Aorta (tissue), 5 donors: ENCODE measurements at places on chromosomes 6 and 20. TPM values are rescaled to one million over a fixed set of nuclear protein-coding genes. Genes with fewer than 3 reads are reported as not detected.

COL9A1 gene
- total RNA-seq = not detected

PRR18 gene
- total RNA-seq = not detected

LBP gene
- total RNA-seq = 2.7 TPM

ADGRG6 gene
- 15.7 TPM for total RNA-seq

NHLRC1 gene
- total RNA-seq = 0.94 TPM

GRCh38 chr6:132530293-132530974 lies 7.6 kb upstream of the TAAR9 start:
- no peaks in the 10 kb centered on the region for H3K27me3 ChIP-seq
- peak; percentile 59 for DNase-seq
- H3K27ac ChIP-seq = no peak overlapping the region
- no peaks in the 10 kb centered on the region for H3K36me3 ChIP-seq
- H3K4me3 ChIP-seq = no peak overlapping the region
